ENCODE measurements at places on chromosomes 2 and 18.
A peak's percentile ranks its signal among the peaks of the same experiment; 100 is the strongest.

DNA sequence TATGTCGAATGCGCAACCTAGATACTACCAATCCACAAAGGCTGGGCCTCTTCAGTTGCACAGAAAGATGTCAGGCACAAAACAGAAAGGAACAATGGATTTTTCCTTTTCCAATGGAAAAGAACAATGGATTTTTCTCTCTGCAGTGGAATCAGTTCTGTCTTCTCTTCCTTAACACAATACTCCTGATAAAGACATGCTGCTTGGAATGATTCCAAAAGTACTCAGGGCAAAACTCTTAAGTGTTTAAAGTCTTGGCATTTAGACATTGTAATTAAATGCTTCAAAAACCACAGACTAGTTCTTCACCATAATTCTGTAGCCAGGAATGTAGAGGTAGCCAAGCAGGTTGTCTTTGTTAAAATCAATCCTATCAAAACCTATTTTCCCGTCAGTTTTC lies 46.7 kb upstream of the FLACC1 start:
- DNase-seq = peak; percentile 74

- DNase-seq = no peak
Observed at GRCh38 chr18:11657152-11657551, 31.9 kb upstream of the GNAL start.

GRCh38 chr2:122340246-122340645 lies 584.8 kb downstream of the TSN start:
- DNase-seq = no peak

DNA sequence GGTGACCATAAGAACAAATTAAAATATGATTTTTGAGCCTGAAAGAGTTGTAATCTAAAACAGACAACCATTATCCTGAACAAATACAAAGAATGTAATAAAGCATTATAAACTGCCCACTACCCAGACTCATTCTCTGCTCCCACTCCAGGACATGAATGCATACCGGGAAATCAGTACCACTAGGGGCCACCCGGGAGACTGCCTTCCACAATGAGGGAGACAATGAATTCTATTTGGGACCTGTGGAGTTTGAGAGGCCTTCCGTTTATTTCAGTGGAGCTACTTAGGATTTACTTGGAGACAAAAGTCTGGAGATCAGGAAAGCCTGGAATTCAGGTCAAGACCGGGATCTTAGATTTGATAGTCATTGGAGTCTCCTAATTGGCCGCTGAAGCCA lies 50.0 kb downstream of the NAB1 start:
- DNase-seq = no peak

DNA sequence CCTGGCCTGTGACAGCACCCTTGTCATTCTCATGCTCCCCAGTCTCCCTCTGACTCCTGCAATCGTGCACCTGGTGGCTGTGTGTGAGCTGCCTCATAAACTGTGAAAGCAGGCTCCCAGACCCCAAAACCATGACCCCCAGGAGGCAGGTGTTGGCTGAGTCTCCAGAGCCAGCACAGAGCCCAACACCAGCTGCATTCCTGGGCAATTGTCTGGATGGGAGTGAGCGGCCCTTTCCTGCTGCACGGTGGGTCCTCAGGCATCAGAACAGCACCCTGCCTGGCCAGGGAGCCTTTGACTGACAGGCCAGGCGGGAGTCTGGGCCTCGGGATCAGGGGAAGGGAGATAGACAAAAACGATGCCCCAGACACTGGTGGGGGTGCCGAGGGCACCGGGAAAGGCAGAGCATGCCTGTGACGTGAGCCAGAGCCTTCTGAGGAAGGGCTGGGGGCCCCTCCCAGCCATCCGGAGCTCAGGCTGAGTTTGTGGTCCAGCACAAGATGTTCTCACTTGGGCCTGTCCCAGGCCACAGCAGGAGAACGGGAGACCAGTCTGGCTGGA lies 135.1 kb upstream of the GPC1 start:
- DNase-seq = peak; percentile 40

DNA sequence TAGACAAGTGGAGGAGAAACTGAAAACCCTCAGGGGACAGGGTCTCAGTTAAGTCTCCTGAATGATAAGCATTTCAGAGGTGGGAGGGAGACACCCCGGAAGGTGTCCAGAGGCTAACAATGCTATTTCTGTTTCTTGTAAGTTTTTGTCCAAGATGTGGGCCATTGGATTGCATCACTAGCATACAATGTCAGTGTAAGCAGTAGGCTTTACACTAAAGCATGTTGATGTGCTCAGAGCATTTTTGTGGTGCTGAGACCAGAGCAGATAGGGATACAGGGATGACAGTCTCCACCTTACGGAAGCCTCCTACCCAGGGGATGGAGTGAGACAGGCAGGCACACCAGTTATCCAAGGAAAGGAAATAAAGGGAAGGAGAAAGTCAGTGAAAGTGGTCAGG lies 2.2 kb upstream of the IL1R1 start:
- DNase-seq = peak; percentile 37

GRCh38 chr2:191333911-191334357 lies 88.7 kb downstream of the MYO1B start:
- DNase-seq = peak; percentile 100

DNA sequence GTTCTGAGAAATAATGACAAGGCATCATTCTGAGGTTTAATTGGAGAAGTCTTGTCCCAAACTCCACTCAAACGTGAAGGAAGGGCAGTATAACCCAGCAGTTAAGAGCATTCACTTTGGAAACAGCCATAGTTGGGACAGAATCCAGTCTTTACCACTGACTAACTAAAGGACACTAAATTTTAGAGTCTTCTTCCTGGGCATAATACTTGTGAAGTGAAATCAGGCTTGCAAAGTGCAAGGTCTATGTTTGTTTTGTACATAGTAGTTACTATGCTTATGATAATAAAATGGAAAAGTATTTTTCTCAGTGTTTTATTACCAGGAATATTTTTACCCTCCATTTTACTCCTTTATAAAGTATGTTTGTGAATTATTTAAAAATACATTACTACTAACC lies 748.2 kb upstream of the ID2 start:
- DNase-seq = no peak

GRCh38 chr18:21979171-21979560 lies 190.2 kb upstream of the GATA6 start:
- no peak for DNase-seq

DNA sequence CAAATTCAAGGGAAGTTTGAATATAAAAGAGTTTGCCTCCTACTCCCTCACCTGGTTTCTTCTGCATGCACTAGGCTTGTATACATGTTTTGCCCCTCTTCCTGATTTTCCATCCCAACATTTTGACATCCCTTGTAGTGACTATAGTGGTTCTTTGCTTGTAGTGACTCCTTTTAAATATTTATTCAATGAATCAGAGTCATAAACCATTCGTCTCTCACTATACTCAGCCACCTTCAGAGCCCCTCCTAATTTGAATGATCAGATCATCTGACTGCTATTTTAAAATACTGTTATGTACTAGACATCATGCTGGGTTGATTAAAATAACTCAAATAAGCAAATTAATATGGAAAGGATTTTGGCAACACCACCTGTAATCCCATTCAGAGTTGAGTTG lies 492.1 kb upstream of the PIK3C3 start:
- no peak for DNase-seq

- DNase-seq = no peak
Observed at GRCh38 chr2:158191076-158191895, 89.6 kb downstream of the UPP2 start.

- no peak for DNase-seq
Observed at GRCh38 chr2:152402780-152403759, 68.1 kb downstream of the FMNL2 start.

DNA sequence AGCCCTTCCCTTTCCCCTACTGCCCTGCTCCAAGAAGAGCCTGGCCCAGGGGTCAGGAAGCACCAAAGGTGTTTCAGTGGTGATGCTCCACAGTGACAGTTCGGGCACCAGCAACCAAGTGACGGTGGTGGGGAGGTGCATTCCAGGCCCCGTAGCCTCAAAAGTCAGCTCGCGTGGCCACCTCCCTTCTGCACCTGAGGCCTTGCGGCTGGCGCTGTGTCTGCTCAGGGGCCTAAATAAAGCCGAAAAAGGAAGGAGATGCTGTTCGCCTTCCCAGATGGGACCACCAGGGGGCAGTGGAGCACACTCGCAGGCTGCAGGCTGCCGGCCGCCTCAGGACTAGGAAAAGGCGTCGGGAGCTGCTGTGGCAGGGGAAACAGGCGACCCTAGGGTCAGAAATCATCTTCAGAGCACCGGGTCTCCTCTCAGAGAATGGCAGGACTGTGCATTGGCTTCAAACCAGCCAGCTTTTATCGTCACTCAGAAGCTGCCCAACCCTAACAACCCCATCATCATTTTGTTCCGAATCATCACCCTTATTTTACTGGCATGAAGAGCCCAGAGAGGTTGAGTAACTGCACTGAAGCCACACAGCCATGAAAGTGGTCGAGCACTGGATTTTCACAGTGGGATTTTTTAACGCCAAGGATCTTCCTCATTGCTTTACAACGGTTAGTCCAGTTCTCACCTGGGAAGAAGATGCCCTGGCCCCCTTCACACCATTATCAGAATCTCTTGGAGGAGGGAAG lies 213.0 kb upstream of the CELF4 start:
- no peak for DNase-seq

DNA sequence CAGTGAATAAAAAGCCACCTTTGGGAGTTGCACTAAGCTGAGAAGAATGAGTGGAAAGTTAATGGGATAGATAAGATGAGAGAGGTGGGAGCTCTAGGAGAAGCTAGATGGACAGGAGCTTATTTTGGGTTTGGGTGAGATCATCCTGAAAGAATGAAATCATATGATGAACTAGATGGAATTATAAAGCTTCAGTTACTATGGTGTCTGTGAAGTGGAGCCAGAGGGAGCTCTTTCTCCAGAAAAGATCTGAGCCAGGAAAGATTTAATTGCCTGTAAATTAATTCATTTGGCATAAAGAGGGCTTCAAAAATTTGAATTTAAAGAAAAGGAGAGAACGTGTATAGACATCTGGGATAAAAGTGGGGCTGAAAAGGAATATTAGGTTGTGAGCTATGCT lies 10.3 kb downstream of the DNAH6 start:
- peak; percentile 15 for DNase-seq

DNA sequence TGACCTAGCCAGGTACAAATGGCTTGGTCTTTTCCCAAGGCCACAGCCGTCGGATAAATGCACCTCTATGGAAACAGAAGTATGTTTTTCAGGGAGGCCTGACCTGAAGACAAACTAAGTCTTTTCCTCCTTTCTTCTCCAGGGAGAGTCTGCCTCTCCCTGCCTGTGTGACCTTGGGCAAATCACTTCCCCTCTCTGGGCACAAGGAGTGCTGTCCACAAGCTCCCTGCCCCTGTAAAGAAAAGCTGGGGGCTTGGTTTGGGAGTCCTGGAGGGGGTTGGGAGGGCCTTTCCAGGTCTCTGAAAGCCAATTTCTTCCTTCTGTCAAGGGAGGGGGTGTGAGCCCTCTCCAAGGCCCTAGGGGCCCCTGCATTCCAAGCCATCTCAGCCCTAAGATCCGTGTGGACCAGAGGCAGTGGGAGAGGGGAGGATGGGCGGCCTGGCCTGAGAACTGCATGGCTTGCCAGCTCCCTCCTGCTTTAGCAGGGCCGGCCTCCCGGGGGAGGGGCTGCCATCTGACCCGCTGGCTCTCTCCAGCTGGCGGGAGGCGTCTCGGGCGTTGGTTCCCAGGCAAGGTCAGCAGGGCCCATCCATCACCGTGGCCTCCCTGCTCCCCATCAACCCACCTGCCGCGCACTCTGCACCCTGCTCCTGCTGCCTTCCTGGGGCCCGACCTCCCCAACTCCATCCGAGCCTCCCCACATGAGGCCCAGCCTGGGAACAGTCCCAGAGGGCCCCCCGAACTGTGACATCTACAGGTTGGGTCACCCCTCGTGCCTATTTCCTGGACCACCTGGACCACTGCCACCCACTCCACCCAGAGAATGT lies 61.4 kb downstream of the SMAD7 start:
- no peak for DNase-seq

DNA sequence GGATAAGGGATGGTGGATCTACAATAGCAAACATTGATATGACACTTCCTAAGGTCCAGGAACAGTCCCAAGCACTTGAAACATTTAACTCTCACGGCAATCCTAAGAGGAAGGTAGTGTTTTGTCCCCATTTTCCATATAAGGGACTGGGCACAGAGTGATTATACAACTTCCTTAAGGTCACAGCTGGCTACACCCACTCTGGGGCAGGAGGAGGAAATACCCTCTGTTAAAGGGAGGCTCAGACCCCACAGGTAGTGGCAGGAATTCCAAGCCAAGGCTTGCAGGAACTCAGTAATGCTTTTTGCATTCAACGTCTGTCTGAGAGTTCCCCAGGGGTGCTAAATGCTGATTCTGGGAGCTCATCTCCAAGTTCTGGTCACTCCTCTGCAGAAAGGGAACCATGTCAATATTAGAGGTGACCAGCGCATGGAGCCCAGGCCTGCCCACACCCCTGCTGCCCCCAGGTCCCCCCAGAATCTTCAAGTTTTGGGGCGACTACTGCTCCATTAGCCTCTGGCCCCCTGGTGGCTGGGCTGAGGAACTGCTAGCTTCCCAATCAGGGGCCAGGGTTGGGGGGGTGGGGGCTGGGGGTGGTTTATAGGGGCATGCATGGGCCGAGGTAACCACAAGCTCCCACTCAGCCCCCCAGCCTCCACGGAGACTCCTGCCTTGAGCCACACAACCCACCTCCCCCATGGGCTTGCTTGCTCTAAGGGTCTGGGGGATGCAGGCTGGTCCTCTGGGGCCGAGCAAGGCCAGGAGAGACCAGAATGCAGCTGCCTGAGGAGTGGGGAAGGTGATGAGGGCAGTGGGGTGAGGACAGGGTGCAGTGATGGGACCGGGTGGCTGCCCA lies 11.1 kb downstream of the OBSL1 start:
- no peak for DNase-seq

- no peak for DNase-seq
Observed at GRCh38 chr2:20061940-20062339, 10.5 kb upstream of the LAPTM4A start.

GRCh38 chr2:231413921-231414476 lies 18.5 kb downstream of the B3GNT7 start:
- DNase-seq = no peak

GRCh38 chr2:64133828-64134227 lies 10.4 kb downstream of the PELI1 start:
- DNase-seq = peak; percentile 60

GRCh38 chr2:150513647-150514046 lies 26.2 kb upstream of the RND3 start:
- peak; percentile 65 for DNase-seq

GRCh38 chr2:68769586-68770270 lies 35.1 kb downstream of the ARHGAP25 start:
- peak; percentile 63 for DNase-seq

GRCh38 chr2:193156480-193156879 lies 961.7 kb upstream of the TMEFF2 start:
- DNase-seq = no peak

- no peak for DNase-seq
Observed at GRCh38 chr2:215765729-215766360, 247.5 kb downstream of the MREG start.

DNA sequence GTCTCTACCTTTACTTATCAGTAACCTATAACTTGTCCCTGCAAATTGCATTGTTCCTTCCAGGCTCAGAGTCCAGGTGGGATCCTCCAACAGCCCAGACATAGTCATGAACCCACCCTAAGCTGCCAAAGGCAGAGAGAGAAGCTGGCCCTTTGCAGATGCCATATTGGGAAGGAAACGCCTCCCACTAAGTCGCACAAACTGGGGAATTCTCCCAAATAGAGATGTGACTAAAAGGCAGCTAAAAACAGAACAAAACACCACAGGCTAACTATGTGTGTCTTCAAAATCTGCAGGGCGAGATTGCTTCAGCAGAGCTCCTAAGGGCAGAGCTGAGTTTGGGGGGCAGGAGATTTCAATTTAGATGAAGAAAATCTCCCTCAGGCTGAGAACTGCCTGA lies 38.5 kb upstream of the SIGLEC15 start:
- DNase-seq = no peak

GRCh38 chr18:11983592-11983991 lies 2.3 kb downstream of the IMPA2 start:
- DNase-seq = peak; percentile 29

GRCh38 chr2:218802386-218802994 lies 20.5 kb downstream of the CYP27A1 start:
- DNase-seq = no peak
